ENCODE measurements at places on chromosomes 7 and 10.

- DNase-seq = no peak
These were observed 289.5 kb upstream of the PFKP start for GRCh38 chr10:2777666-2778355.

- no peak for DNase-seq
These were observed 57.0 kb downstream of the MICALL2 start for GRCh38 chr7:1402110-1402790.

GRCh38 chr10:17396004-17396403 is 58.4 kb downstream of the ST8SIA6 start:
- DNase-seq = no peak

GRCh38 chr10:287814-288213 is 152.6 kb downstream of the ZMYND11 start:
- no peak for DNase-seq

- no peak for DNase-seq
These were observed 87.7 kb downstream of the SEM1 start for GRCh38 chr7:96621932-96622331.

GRCh38 chr10:3464760-3465405 is 292.3 kb upstream of the PITRM1 start:
- DNase-seq = no peak

DNA sequence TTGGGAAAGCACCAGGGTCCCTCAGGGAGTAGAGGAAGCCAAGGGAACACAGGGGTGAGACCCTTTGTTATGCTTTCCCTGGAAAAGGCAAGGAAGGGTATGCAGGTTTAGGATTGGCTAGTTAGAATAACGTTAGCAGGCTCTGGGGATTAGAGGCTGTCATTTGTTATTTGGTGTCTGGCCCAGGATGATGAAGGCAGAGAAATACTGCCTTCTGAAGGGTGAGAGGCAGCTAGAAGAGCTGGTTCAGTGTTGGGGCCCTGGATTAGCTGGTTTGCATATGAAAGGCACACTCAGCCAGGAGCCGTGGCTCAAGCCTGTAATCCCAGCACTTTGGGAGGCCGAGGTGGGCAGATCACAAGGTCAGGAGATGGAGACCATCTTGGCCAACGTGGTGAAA is 3.0 kb upstream of the PILRA start:
- no peak for DNase-seq

DNA sequence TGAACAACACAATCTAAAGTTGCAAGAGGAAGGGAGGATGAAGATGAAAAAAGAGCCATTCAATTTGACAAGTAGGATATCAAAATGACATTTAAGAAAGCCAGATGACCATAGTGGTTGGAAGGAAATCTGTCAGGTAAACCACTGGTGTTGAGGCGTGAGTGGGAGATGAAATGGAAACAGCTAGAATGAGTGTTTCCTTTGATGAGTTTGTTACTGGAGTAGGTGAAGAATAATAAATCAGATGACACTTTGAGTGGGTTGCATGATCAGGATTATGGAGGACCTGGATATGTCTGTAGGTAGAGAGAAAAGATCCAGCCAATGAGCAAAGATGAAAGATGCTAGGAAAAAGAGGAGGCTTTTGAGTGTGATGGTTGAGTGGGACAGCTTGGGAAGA is 33.1 kb downstream of the AKR1B1 start:
- no peak for DNase-seq

GRCh38 chr7:16634271-16634738 is 11.2 kb downstream of the ANKMY2 start:
- no peak for DNase-seq

DNA sequence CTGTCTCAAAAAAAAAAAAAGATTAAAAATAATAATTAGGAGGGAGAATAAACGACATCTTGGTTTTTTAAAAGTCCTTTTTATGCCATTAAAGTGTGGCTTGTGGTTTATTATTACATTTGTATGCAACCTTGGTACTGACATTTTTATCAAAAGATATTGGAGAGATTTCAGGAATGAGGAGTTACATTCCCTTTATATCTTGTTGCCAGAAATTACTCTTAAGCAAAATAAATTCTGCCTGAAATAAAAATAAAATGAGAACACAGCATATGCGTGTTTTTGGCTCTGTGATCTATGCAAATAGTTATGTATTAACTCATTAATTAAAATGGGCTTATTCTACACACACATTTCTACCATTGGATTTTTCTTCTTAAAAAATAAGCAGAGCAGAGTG is 202.4 kb downstream of the BICC1 start:
- no peak for DNase-seq

DNA sequence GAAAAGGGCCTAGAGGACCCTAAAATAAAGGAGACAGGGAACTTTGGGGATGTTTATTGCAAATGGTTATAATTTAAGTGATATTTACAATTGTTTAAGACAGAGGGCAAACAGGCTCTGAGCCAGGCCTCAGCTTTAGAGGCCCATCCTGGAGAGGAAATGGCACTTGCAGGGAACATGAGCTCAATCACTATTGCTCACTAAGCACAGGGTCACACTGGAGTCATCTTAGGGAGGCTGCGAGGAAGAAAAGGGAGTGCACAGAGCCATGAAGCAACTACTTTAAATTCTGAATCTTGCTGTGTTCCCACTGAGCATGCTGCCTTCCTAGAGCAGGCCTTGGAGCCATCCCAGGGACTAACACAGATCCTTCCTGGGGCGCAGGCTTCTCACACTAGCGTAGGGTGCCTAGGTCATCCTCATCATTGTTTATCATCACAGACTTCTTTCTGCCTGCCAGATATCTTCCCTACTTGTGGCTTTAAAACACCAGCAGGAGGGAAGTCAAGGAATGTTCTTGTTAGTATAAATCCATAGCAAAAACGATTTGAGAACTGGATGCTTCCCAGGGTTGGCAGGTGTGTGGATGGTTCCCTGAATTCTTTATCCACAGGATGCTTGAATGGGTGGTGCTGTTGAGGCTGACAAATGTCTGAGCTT is 12.7 kb upstream of the DNAJB12 start:
- no peak for DNase-seq

Measured in NCI-H1092 (cell line).